ENCODE measurements at places on chromosomes 2 and 18.

DNA sequence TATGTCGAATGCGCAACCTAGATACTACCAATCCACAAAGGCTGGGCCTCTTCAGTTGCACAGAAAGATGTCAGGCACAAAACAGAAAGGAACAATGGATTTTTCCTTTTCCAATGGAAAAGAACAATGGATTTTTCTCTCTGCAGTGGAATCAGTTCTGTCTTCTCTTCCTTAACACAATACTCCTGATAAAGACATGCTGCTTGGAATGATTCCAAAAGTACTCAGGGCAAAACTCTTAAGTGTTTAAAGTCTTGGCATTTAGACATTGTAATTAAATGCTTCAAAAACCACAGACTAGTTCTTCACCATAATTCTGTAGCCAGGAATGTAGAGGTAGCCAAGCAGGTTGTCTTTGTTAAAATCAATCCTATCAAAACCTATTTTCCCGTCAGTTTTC, 46.7 kb upstream of the FLACC1 start:
- ATAC-seq: no peak

- ATAC-seq: no peak
Observed at GRCh38 chr18:62512996-62513395, 9.8 kb upstream of the ZCCHC2 start.

GRCh38 chr18:79544386-79544963, 135.1 kb upstream of the CTDP1 start:
- peak; percentile 28 for ATAC-seq

GRCh38 chr2:170106102-170106840, 71.7 kb upstream of the MYO3B start:
- no peak for ATAC-seq

DNA sequence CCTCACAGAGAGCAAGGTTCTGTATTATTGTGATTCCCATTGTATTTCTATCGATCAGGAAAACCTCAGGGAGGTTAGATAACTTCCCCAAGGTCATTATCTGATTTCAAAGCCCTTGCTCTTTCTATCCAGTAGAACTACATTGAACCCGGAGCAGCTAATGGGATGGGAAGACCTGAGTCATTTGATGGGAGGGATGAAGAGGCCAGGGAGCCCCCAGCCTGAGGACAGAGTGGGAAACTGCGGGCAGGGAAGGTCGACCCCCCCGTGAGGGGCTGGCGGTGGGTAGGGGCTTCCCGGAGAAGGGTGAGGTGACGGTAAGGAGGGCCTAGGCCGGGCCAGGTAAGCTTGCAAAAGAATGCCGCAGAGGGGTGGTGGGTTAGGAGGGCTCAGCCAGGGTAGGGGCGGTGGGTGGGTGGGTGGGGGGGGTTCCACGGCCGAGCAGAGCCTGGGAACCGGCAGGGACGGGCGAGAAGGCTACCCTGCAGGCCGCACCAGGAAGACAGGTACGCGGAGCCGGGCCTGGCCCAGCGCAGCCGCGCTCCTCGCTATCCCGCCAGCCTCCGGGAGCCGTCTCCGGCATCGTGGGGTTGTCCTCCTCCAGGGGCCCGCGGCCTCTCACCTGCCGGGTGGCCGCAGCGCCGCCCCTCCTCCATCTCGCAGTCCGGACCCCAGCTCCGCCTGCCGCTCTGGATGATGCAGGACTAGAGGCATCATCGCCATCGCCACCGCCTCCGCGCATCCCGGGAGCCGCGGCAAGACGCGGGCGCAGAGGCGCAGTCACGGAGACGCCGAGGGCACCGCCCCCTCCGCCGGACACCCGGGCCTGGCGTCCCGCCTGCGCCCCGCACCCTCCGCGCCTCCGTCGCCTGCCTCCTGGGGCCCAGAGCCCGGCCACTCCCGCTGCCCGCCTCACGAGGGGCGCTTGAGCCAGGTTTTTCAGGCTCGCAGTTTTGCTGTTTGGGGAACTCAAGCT, at the start of gene GPR75:
Gene GPR75, minus strand, starts transcription at position 762 of the 976 bp plus-strand sequence. CDS start 5,211 bp downstream, outside the sequence.
- peak; percentile 67 for ATAC-seq

GRCh38 chr2:2260696-2261268, 70.3 kb downstream of the MYT1L start:
- no peak for ATAC-seq

DNA sequence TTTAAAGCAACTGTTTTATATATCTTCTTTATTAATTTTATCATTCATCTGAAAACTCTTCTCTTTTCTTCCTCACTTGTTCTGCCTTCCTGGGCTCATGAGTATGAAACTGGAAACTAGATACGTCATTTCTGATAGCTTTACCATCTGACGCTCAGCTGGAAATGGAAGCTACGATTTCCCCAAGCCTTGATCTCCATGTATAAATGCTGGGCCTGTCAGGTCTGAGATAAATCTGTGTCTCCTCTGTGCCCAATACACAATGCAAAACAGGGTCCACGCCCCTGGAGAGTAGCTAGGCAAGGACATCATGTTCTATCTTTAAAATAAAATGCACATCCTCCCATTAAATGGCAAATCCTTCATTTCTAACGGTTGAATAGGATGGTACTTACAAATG, 238.4 kb downstream of the AFF3 start:
- ATAC-seq: no peak

- ATAC-seq: no peak
Observed at GRCh38 chr18:22604390-22604985, 186.8 kb upstream of the CTAGE1 start.

DNA sequence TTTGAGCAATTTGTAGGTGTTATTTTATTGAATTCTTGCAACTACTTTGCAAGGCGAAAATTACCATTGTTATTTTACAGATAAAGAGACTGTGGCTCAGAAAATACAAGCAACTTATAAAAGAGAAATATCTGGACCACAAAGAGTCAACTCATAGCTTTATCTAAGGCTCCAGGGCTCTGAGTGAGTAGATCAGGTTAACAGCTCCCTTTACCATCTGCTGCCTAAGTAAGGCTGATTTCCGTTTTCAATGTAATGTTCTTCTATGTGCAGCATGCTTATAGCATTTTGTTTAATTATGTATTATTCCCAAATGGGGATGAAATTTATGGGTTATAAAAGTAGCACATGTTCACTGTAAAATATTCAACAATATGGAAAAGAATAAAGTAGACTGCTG, 299.1 kb upstream of the TNP1 start:
- no peak for ATAC-seq

GRCh38 chr2:71932780-71933466, 214.7 kb downstream of the CYP26B1 start:
- ATAC-seq: no peak

GRCh38 chr2:180706694-180707093, 273.7 kb upstream of the UBE2E3 start:
- ATAC-seq: no peak

- ATAC-seq: peak; percentile 76
Observed at GRCh38 chr18:9334973-9335696, 562 bp downstream of the TWSG1 start.

DNA sequence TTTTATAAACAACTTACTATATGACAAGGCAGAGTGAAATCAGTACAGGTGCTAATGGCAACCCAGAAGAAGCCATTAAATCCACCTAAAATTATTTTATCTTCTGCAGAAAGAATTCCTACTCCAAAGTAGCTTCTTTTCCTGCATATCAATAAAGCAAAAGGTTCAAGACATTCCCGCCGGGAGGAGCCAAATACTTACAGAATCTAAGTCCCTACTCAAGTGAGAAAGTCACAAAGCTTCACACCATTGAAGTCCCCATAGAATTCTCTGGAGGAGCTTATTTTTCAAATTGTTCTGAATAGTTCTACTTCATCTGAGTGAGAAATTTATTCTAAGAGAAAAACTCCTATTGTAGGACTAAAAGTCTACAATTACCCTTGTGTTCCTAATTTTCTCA, 233.7 kb upstream of the HNRNPA3 start:
- ATAC-seq: no peak

- no peak for ATAC-seq
Observed at GRCh38 chr2:145812165-145812554, 1292.2 kb upstream of the ZEB2 start.

GRCh38 chr2:8620611-8621382, 61.1 kb upstream of the ID2 start:
- ATAC-seq: no peak

DNA sequence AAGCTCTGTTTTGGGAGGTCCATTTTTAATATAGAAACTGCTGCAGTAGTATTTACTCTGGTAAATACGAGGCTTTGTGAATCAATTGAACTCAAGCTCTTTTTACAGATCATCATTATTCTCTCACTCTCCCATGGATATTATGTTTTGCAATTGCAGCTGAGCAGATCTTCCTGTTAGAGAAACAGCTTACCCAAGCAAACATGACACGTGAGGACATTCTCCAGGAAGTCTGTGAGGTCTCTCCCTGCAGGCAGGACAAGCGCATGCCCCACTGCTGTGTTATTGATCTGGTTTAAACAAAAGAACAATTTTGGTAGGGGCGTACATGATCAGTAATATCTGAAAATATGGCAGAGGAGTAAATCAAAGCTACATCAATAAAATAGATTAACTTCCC, 72.1 kb downstream of the COL6A3 start:
- no peak for ATAC-seq

- peak; percentile 29 for ATAC-seq
Observed at GRCh38 chr2:167293172-167293781, 405.0 kb downstream of the XIRP2 start.

GRCh38 chr18:3360211-3360610, 89.8 kb upstream of the TGIF1 start:
- no peak for ATAC-seq

GRCh38 chr2:28582595-28582994, 86.7 kb downstream of the PLB1 start:
- no peak for ATAC-seq

DNA sequence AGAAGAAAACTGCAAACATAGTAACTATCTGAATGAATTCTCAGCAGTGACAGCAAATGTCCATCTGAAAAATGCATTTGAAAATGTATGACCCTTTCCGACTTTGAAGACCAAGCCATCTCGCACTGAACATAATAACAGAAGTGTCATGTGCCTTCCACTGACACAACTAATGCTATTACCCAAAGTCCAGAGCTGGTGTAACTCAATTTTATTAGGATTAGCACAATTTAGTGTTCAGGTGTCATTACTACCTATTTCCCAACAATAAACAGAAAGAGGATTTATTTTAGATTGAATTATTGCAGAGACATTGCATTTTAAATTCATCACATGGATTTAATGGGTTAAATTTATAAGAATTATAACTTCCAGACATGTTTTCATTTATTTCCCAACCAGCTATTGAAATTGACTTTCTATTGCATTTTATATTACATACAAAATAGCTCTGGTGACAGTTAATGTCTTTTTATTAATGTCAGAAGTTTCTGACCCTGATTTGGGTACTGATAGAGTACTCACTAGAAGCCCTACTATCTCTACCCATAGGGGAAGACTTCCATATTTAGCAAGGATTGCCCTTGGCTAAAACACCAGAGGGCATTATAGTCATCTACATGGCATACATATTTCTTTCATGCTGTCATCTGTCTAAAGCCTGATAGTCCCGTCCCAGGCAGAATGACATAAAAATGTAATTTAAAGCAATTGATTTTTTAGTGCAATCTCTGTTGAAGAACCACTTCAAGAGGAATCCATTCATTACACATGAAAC, 7.0 kb upstream of the STK39 start:
- no peak for ATAC-seq

GRCh38 chr2:62447411-62447810, 58.6 kb downstream of the TMEM17 start:
- no peak for ATAC-seq

DNA sequence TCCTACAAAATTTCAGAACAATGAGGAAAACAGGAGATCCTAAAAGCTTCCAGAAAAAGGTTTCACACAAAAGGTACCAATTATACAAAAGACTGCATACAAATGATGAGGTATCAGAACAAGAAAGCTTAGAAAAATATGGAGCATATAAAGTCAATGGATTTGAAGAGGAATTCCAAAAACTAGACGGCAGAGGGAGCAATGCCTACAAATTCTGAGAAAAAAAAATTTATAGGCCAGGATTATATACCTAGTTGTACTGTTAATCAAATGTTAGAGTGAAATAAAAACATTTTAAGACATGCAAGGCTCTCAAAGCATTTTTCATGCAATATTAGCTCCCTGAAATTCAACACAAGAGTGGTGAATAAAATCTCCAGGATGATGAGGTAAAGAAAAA, 106.2 kb downstream of the ZRANB3 start:
- no peak for ATAC-seq
